Fibroblast of skin of right biceps (primary cell): ENCODE measurements at places on chromosomes 13 and 19.
A peak's percentile ranks its signal among the peaks of the same experiment; 100 is the strongest.

GRCh38 chr13:106100171-106100919 is 435.1 kb downstream of the EFNB2 start:
- peak; percentile 35 for DNase-seq

- no peak for DNase-seq
Observed at GRCh38 chr13:49220856-49221589, 885 bp downstream of the MLNR start.

DNA sequence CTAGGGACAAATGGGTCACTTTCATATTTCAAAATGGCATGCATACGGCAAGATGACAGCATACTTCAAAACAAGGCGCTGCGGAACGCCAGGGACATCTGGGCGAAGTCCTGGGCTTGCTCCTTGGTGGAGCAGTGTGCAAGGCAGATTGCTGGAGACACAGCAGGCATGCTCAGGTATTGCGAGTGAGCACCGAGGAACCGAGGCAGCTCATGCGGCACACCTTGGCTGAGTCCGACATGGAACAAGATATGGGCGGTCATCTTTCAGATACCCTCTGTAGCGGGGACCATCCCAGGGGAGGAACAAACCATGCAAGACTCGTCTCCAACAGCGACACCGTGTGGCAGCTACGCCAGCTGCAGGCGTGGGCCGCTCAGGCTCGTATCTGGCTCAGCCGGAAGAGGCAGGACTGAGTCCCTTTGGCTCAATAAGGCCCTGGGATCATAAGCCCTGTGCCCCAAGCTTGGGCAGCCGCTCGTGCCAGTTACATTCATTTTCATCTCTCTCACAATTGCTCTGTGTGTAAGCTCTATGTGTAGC is 112.4 kb downstream of the NUFIP1 start:
- peak; percentile 14 for DNase-seq

GRCh38 chr13:107518292-107518691 is 697.0 kb downstream of the LIG4 start:
- DNase-seq: no peak

GRCh38 chr13:50693727-50694126 is 149.8 kb downstream of the DLEU7 start:
- DNase-seq: peak; percentile 71

- peak; percentile 9 for DNase-seq
Observed at GRCh38 chr13:30529085-30529834, 63.5 kb upstream of the HMGB1 start.

- no peak for DNase-seq
Observed at GRCh38 chr13:57531256-57531655, 100.3 kb upstream of the PCDH17 start.
